ENCODE measurements at places on chromosomes 7 and 10. TPM values are rescaled to one million over a fixed set of nuclear protein-coding genes. Genes with fewer than 3 reads are reported as not detected.

The CLIP2 gene
- 4.7 TPM for total RNA-seq

The MYL10 gene
- not detected for total RNA-seq

The CLCN1 gene
- total RNA-seq: not detected

The ZNF722 gene
- not detected for total RNA-seq

The MINPP1 gene
- 2.9 TPM for total RNA-seq

The SEMA3E gene
- not detected for total RNA-seq

The FZD1 gene
- total RNA-seq: 0.07 TPM

The FAM20C gene
- total RNA-seq: 2.0 TPM

The STEAP1B gene
- 0.44 TPM for total RNA-seq

The KCNH2 gene
- total RNA-seq: 4.6 TPM

The TBXAS1 gene
- 14.2 TPM for total RNA-seq

The LBX1 gene
- total RNA-seq: not detected

The VWDE gene
- 0.13 TPM for total RNA-seq

The CLEC5A gene
- total RNA-seq: not detected

The TAS2R41 gene
- total RNA-seq: 2.5 TPM

The VTI1A gene
- 41.3 TPM for total RNA-seq

The SLC13A1 gene
- not detected for total RNA-seq

The PAPOLB gene
- total RNA-seq: not detected

The HACD1 gene
- 2.5 TPM for total RNA-seq

The CYP26C1 gene
- 0.20 TPM for total RNA-seq

The ELN gene
- 0.56 TPM for total RNA-seq

The ZNF212 gene
- total RNA-seq: 21.6 TPM

The SAP25 gene
- total RNA-seq: 107 TPM

The TFAM gene
- total RNA-seq: 39.2 TPM

The MACC1 gene
- 0.41 TPM for total RNA-seq

The SRGN gene
- 271 TPM for total RNA-seq

The MSMB gene
- total RNA-seq: not detected

The PCDH15 gene
- not detected for total RNA-seq

The TBATA gene
- not detected for total RNA-seq

The FLNC gene
- 0.38 TPM for total RNA-seq
